ENCODE measurements at places on chromosomes 11 and 22.
A peak's percentile ranks its signal among the peaks of the same experiment; 100 is the strongest.

DNA sequence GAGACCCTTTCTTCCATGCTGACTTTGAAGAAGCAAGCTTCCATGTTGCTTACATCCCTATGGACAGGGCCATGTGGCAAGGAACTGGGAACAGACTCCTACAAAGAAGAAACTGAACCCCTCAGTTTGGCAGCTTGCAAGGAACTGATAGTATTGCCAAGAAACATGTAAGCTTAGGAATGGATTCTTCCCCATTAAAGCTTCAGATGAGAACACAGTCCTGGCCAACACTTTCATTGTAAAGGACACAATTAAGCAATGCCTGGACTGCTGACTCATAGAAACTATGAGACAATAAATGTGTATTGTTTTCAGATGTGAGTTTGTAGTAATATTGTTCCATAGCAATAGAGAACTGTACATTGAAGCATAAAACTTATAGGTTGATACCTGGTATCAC lies 82.4 kb downstream of the AASDHPPT start:
- no peaks in the 10 kb centered on the region for H3K4me1 ChIP-seq
- H3K27me3 ChIP-seq, result no peaks in the 10 kb centered on the region
- no peak overlapping the region for H3K4me3 ChIP-seq
- no peak for DNase-seq

- no peak overlapping the region for H3K4me3 ChIP-seq
- no peaks in the 10 kb centered on the region for H3K4me1 ChIP-seq
- no peak for DNase-seq
- H3K27me3 ChIP-seq, result peaks cover 11% of the 10 kb centered on the region
Measured at GRCh38 chr11:79151396-79151795, 289.4 kb downstream of the TENM4 start.

DNA sequence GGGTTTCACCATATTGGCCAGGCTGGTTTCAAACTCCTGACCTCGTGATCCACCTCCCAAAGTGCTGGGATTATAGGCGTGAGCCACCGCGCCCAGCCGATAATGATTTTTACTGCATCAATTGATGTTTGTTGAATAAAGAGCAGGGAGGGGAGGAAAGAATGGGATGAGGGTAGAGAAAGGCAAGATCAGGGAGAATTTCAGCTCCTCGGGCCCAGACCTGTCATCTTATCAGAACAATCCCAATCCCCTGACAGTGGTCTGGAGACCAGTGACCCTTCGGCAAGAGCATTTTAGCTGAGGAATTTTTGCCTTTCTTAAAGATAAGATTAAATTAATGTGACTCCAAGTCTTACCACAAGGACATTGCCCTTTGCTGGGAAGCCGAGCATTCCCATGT lies 15.0 kb upstream of the ANO1 start:
- DNase-seq, result no peak
- no peak overlapping the region for H3K27ac ChIP-seq
- H3K27me3 ChIP-seq, result peaks cover 52% of the 10 kb centered on the region
- H3K36me3 ChIP-seq, result no peaks in the 10 kb centered on the region
- no peak overlapping the region for H3K4me3 ChIP-seq
- H3K4me1 ChIP-seq, result no peaks in the 10 kb centered on the region

DNA sequence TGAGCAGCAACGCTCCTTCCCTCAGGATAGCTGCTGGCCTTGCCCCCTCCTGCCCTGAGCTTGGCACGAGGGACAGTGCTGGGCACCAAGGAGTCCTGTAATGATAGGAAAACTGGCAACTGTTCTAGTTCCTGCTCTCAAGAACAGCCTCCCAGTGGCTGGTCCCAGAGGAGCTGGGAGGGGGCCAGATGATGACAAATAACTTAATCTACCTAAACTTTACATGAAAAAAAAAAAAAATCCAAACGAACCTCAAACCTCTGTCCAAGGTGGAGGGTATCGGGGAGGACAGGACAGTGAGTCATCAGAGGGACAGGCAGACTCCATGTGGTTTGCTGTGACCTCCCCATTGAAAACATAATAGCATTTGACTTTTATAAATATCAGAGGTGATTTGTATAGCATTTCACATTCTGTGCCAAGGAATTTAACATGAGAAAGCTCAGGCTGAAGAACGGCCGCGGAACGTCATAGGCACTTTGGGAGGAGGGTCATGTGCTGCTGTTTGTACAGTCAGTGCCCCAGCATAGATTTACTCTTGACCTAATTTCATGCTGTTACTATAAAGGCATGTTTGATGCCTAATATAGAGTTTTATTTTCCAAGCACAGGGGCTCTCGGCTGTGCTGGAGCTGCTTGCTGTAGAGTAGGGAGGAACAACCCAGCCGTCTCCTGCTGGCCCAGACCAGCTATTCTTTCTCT lies 98.2 kb upstream of the NNMT start:
- peak; percentile 82 for DNase-seq
- H3K27me3 ChIP-seq, result peaks cover 30% of the 10 kb centered on the region
- H3K27ac ChIP-seq, result no peak overlapping the region
- no peak overlapping the region for H3K4me3 ChIP-seq
- H3K4me1 ChIP-seq, result peaks cover 3% of the 10 kb centered on the region

DNA sequence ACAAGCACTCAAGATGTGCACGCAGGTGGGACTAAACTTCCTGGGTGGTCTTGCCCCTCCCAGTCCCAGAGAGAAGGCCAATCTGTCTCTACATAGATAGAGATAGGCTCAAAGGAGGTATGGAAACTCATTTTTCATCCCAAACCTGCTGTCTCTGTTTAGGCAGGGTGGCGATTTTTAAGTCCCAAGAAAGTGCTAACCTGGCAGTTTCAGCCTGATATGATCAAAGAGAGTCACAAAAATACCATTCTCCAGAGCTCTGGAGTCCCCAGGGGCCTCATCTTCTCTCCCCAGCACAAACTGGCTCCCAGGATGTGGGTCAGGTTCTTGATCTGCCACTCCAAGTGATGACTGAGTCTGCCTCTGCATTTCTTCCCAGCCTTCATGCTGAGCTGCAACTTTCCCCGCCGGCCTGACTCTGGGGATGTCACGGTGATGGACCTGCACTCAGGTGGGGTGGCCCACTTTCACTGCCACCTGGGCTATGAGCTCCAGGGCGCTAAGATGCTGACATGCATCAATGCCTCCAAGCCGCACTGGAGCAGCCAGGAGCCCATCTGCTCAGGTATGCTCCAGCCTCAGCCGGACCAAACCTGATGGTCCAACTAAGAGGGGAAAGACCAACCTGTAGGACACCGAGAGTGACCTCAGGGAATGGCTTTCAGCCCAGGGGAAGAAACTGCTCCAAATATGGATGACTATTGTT lies 129.5 kb downstream of the SEZ6L start:
- peaks cover 2% of the 10 kb centered on the region for H3K4me1 ChIP-seq
- peaks cover 8% of the 10 kb centered on the region for H3K27me3 ChIP-seq
- H3K36me3 ChIP-seq, result no peaks in the 10 kb centered on the region
- no peak overlapping the region for H3K27ac ChIP-seq

- peaks cover 4% of the 10 kb centered on the region for H3K27me3 ChIP-seq
- DNase-seq, result no peak
- H3K4me3 ChIP-seq, result no peak overlapping the region
- H3K36me3 ChIP-seq, result no peaks in the 10 kb centered on the region
- peaks cover 1% of the 10 kb centered on the region for H3K4me1 ChIP-seq
Measured at GRCh38 chr22:39194098-39194497, 41.6 kb upstream of the CBX7 start.

- H3K27me3 ChIP-seq, result no peaks in the 10 kb centered on the region
- no peaks in the 10 kb centered on the region for H3K36me3 ChIP-seq
- peaks cover 4% of the 10 kb centered on the region for H3K4me1 ChIP-seq
- peak overlapping the region; percentile 42 for H3K4me3 ChIP-seq
Measured at GRCh38 chr22:21713428-21714058, 22.1 kb downstream of the YPEL1 start.

DNA sequence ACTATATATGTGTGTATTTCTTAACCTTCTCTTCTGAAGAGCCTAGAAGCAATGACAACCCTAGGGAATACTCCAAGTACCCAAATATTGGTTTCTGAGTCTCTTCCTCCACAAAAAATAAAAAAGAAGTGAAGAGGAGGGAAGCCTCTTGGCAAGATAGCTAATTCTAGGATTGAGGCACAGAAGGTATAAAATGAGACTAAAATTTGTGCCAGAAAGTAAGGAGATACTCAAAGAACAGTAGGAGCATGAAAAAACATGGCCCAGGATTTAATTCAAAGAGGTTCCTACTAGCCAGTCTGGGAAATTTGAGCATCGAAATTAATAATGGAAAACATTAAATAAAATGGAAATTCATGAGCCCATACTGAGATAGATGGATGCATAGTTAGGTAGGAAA lies 112.1 kb downstream of the PAX6 start:
- H3K4me3 ChIP-seq, result no peak overlapping the region
- no peaks in the 10 kb centered on the region for H3K27me3 ChIP-seq
- no peak for DNase-seq
- no peaks in the 10 kb centered on the region for H3K36me3 ChIP-seq
- H3K4me1 ChIP-seq, result no peaks in the 10 kb centered on the region

DNA sequence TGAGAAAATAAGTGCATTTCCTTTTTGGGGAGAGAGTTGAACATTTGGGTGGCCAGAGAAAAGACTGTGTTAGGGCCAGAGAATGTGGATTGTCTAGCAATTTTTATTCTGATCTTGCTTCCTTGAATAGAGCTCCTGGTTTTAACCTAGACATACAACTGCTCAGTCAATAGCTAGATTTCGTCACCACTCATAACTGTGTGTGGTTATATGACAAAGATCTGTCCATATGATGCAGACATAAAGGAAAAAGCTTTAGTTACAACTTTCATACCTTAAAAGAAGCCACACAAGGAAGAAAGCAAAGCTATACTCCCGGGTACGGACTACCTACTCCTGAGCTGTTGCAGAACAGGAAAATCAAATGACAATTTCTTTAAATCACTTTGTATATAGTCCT lies 37.2 kb downstream of the MS4A6A start:
- no peaks in the 10 kb centered on the region for H3K4me1 ChIP-seq
- no peaks in the 10 kb centered on the region for H3K36me3 ChIP-seq
- no peak overlapping the region for H3K4me3 ChIP-seq
- DNase-seq, result no peak
- no peak overlapping the region for H3K27ac ChIP-seq

- no peaks in the 10 kb centered on the region for H3K27me3 ChIP-seq
- DNase-seq, result no peak
- H3K27ac ChIP-seq, result no peak overlapping the region
- peaks cover 11% of the 10 kb centered on the region for H3K4me1 ChIP-seq
Measured at GRCh38 chr11:14322510-14322909, 36.5 kb downstream of the RRAS2 start.

DNA sequence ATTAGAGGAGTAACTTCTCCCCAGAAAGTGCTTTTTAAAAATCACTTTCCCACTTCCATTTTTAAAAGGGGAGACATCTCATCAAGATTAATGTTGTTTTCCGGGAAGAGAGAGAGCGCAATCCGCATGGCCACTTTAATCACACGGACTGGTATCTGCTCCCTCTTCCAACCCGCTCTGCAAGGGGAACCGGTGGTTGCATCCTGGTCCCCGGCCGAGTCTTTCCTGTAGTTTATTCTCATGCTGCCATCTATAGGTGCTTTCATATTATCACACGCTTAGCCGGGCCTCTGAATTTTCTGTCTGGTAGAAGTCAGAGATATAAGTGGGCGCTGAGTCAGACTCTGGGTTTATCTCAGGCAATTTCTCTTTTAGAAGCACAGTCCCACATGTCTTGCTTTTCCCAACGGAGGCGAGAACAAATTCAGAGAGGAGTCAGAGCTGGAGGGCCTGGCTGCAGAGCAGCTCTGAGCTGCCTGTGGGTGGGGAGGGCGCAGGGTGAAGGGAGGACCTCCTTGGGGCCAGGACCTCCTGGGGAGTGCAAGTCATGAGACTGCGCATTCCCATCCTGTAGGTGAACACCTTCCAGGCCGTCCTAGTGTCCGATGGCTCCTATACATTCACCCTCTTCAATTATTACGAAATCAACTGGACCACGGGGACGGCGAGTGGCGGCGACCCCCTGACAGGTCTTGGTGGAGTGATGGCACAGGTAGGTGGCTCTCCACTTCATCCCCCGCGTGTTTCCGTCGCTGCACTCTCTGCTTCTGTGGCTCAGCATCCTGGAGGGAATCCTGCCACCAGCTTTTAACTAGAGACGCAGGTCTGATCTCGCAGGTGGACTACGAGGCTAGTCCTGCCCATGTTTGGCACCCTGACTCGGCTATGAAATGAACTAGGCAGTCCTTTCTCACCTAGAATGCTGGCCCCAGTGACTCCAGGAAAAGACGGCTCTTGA lies 11.7 kb downstream of the TECTA start:
- no peak overlapping the region for H3K27ac ChIP-seq
- DNase-seq, result peak; percentile 84
- H3K36me3 ChIP-seq, result no peaks in the 10 kb centered on the region
- peaks cover 19% of the 10 kb centered on the region for H3K27me3 ChIP-seq
- no peak overlapping the region for H3K4me3 ChIP-seq
- no peaks in the 10 kb centered on the region for H3K4me1 ChIP-seq
